A549 treated with DMSO at 1 μM for 4 hours (cell line): ENCODE measurements at places on chromosomes 11 and 22. TPM values are rescaled to one million over a fixed set of nuclear protein-coding genes. Genes with fewer than 3 reads are reported as not detected.

Gene SOX10
- total RNA-seq: not detected in 5 replicates

Gene SLC22A25
- total RNA-seq: not detected in 5 replicates

Gene HORMAD2
- total RNA-seq: not detected in 5 replicates

Gene DCUN1D5
- 63.2 to 72.1 TPM (median 67.9 TPM) in 5 replicates for total RNA-seq

Gene OR10A2
- not detected in 5 replicates for total RNA-seq

Gene MMP13
- 0.05 TPM in 1 of 5 replicates, not detected in the others for total RNA-seq

Gene MYRF
- total RNA-seq: 16.3 to 22.1 TPM (median 20.9 TPM) in 5 replicates

Gene OR51B2
- total RNA-seq: not detected in 5 replicates

Gene FAM83F
- not detected in 5 replicates for total RNA-seq

Gene YAP1
- 44.2 to 62.3 TPM (median 57.9 TPM) in 5 replicates for total RNA-seq

Gene SERHL2
- 0.13 to 0.28 TPM (median 0.18 TPM) in 4 of 5 replicates, not detected in the other for total RNA-seq

Gene CCDC188
- not detected in 5 replicates for total RNA-seq

Gene MOGAT2
- 0.05 TPM in 1 of 5 replicates, not detected in the others for total RNA-seq

Gene CYP2R1
- total RNA-seq: 7.2 to 17.7 TPM (median 13.2 TPM) in 5 replicates

Gene SOX6
- total RNA-seq: not detected in 5 replicates

Gene PVALB
- total RNA-seq: not detected in 5 replicates

Gene CRYBB3
- not detected in 5 replicates for total RNA-seq

Gene OR52I2
- total RNA-seq: not detected in 5 replicates

Gene TMEM135
- 10.2 to 18.0 TPM (median 15.0 TPM) in 5 replicates for total RNA-seq

Gene SHANK3
- 2.6 to 5.4 TPM (median 4.1 TPM) in 5 replicates for total RNA-seq

Gene OR5A1
- total RNA-seq: not detected in 5 replicates

Gene CRACR2B
- total RNA-seq: 3.1 to 4.7 TPM (median 3.6 TPM) in 5 replicates

Gene BIK
- total RNA-seq: 0.61 to 1.5 TPM (median 0.91 TPM) in 5 replicates

Gene UPK3A
- not detected in 5 replicates for total RNA-seq

Gene PNPLA5
- total RNA-seq: 0.04 to 0.05 TPM in 2 of 5 replicates, not detected in the others

Gene CRYBB2
- not detected in 5 replicates for total RNA-seq
